ENCODE measurements at places on chromosomes 6 and 20.

DNA sequence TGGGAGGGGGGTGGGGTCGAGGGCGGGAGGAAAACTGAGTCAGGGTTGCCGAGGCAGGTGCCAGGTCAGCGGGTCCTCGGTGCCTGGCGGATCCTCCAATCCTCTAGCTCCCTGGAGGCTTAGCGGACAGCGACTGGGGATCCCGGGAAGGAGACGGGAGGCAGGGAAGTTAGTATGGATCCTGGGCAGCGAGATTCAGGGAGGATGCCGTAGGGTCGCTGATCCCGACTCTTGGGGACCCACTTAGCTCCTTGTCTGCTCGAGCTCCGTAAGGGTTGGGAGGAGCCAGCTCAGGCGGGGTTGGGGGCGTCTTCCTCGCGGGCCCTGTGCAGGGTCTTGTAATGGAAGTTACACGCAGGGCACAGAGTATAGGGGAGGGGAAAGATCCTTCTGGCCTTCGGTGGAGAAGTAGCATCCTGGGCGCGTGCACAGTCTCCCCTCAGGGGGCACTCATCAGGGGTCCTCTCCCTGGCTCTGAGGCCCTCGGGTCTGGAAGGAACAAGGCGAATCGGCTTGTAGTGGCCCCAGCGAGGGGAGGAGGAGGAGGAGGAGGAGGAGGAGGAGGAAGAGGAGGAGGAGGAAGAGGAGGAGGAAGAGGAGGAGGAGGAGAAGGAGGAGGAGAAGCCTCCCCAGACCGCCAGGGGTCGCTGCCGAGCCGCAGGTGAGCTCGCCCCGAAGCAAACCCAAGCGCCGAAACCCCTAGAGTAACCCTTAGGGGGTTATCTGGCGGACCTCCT lies 6.4 kb upstream of the SLC12A5 start:
- DNase-seq = peak; percentile 49

- DNase-seq = no peak
Observed at GRCh38 chr6:150667977-150668716, 68.5 kb downstream of the PLEKHG1 start.

- DNase-seq = no peak
Observed at GRCh38 chr20:42604998-42605956, 584.4 kb downstream of the PTPRT start.

DNA sequence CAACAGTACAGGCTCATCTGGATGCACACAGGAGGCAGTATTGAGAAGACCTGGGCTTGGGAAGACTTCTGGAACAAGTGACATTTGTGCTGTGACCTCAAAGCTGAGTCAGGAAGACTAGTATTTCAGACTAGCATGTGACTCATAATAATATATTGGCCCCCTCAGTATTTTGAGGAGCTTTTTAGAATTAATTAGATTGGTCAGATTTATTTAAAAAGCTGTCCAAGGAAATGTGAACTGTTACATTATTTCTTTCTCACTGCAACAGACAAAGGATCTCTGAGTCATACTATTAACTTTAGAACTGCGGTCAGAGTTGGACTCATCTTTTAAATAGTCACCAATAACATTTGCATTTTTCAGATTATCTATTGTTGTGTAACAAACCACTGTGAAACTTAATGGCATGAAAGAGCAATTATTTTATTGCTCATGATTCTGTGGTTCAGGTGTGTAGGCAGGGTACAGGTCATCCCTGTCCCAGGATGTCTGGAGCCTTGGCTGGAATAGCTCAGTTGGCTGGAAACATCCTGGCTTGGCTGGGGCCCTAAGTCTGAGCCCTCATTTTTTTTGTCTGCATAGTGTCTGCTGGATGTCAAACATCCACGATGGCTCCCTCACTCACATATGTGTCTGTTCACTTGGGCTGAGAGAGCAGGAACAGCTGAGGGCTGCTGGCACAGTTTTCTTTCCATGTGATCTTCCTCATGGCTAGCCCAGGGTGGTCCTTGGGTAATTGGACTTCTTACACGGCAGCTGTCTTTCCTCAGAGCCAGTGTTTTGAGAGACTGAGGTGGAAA lies 46.9 kb downstream of the MAP3K4 start:
- DNase-seq = no peak

DNA sequence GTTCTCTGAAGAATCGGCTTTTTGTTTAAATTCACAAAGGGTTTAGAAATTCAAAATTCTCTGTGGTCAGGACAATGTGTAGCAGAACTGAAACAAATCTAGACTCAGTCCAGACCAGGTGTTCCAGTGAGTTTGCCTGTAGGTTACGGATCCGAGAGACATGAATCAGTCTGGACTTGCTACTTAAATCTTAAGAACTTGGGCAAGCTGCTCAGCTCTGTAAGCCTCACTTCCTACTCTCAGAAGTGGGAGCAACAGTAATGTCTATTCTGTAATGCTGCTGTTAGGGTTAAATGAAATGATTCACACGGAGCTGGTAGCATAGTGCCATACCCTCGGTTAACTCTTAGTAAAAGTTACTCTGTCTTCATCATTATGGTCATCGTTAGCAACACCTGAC lies 37.7 kb downstream of the HECA start:
- DNase-seq = no peak

DNA sequence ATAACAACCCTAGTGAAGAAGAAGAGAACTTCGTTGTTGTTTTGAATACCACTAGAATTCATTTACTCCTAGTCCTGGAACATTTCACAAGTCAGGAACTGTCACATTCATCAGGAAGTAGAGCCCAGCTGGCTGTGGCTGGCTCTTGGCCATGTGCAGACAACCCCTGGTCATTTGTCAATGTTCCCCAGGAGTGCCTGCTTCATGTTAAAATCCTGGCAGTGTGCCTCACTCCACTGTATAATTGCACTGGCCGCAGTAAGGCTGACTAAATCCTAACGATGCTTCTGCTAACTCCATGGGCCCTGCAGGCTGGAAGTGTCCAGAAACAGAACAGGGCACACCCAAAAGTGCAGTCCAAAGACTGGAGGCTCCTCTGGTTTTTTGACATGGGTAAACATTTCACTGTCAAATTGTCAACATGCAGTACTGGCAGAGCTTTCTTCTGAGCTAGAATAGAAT lies 41.5 kb upstream of the ADGRF1 start:
- no peak for DNase-seq

DNA sequence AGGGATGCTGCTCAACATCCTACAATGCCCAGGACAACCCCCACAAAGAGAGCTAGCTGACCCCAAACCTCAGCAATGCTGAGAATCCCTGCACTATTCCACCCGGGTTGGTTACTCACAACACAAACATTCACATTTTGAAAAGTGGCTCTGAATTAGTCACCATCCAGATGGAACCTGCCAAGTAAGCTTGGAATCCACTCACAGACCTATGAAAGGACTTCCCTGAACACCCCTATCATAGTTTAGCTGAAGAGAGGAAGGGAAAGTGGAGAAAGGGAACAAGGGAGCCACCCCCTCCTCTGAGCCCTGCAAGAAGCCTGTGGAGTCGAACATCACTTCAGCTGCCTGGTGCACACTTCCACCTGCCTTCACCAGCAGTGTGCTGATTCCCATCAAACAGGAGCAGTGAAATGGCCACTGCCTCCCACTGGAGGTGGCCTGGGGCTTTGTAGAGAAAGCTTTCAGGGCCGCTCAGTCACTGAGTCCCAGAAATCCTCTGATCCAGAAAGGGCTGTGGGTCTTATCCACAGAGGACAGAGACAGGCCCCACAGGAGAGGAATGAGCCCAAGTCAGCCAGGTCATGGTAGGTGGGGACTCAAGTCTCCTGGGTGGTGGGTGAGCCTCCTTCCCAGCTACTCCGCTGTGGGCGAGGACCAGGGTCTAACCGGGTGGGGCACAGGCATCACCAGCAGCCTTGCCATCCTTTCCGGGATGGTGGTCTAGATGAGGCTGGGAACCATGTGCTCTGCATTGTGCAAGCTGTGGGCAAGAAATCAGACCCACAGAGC lies 203.7 kb downstream of the SYNDIG1 start:
- DNase-seq = no peak

DNA sequence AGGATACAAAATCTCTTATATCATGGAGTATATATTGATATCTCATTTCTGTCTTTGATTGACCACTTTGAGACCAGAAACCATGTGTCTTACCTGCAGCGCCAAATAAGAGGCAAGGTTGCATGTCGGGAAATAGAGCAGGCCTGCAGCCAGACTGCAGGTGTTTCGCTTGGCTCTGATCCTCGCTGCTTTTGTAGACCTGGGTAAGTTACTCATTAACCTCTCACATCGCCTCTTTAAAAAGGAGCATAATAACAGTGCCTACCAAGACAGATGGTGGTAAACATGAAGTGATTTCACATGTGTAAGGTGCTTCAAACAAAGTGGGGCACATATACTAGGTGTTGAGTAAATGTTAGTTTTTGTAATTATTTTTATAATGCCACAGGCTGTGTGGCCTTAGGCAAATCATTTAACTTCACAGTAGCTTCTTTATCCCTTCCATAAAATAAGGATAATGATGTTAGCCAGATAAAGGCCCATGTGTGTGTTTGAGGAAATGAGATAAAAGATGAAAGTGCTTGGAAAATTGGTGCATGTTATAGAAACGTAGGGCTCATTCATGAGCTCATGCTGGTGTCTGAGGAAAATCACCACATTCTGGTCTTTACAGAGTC lies 248.8 kb upstream of the MAP3K7 start:
- DNase-seq = no peak

GRCh38 chr6:39312912-39313525 lies 1.2 kb downstream of the KCNK17 start:
- DNase-seq = no peak

GRCh38 chr6:64012351-64013001 lies 376.9 kb downstream of the PHF3 start:
- DNase-seq = no peak

DNA sequence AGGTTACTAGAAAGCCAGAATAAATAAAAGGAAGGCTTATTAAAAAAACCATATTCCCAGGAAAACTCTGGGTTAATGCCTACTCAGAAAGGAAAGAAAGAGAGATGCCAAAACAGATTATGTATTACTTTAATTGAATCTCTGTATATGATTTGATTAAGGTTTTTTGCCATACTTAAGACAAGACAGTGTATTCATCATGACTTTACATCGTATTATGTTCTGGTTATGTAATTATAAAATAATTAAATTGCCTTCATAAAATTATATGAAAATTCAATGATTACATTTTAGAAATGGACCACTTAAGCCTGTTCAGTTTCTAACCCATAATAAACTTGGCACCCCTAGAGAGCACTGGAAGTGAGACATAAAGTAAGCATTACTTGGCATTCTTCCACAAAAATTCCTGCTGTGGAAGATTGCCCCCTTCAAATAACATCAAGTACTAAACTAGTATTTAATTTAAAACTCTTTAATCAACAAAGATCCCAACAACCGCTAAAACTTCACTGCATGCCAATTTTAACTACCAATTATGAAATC lies 20.8 kb upstream of the IBTK start:
- DNase-seq = no peak

GRCh38 chr6:125639466-125640020 lies 109.9 kb upstream of the HEY2 start:
- DNase-seq = no peak

DNA sequence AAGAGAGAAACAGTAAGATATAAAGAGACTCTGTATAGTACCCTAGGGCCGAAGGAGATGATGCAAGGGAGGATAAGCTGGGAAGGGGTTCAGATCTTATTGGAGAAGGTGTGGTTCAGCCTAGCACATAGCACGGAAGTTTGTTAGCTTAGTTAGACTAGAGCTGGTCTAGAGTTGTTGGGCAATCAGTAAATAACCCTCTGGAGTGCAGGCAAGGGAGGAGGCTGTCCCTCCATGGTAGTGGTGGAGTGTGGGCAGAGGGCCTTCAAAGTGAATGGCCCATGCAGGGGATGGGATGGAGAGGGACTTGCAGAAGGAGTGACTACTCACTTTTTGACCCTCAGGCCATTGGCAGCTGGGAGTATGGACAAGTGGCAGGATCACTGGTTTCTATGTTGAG lies 20.0 kb downstream of the TULP4 start:
- DNase-seq = no peak

GRCh38 chr20:12966468-12967085 lies 42.2 kb upstream of the SPTLC3 start:
- no peak for DNase-seq

GRCh38 chr6:15386756-15387112 lies 140.9 kb downstream of the JARID2 start:
- DNase-seq = no peak

DNA sequence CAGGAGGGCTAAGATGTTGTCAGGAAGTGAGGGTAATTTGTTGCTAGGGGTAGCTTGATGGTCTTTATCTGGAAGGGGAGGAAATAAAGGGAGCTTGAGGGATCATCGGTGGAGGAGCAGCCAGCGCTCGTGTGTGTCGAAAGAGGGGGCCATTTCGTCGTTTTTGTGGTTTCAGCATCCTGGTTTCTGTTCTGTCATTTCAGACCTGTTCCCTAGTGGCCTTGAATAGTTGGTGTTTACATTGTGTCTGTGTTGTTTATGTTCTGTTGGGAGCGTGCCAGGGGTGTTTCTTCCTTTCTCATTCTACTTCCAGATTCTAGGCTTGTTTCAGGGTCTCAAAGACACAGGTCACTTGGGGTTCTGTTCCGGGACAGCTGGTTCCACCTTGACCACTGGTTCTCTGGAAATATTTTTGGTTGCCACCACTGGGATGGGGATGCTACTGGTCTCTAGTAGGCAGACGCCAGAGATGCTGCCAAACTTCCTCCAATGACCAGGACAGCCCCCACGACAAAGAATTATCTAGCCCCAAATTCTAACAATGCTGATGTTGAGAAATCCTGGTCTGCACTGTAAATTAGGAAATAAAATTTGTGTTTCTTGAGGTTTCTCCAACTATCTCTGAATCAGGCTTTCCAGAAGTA lies 113.9 kb upstream of the NAA20 start:
- DNase-seq = no peak

- no peak for DNase-seq
Observed at GRCh38 chr6:21085211-21085610, 508.3 kb upstream of the SOX4 start.

DNA sequence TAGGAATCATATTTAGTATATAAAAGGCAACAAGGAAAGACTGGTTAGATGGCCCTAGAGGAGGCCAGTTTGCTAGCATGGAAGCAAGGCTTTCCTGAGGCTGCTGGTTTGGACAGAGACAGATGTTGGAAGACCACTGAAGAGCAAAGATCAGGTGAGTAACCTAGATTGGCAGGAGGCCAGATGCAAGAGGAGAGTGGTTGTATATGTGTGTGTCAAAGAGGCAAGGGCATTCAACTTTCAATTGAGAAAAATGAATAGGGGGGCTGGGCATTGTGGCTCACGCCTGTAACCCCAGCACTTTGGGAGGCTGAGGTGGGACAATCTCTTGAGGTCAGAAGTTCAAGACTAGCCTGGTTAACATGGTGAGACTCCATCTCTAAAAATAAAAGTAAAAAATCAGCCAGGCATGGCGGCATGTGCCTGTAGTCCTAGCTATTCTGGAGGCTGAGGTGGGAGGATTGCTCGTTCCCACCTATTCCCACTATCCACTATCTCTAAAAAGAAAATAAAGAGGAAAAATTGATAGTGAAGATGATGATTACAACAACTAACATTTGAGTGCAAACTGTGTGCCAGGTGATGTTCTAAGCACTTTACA lies 79.8 kb downstream of the PRDM1 start:
- DNase-seq = no peak

- DNase-seq = no peak
Observed at GRCh38 chr6:143408151-143408786, 42.2 kb downstream of the ADAT2 start.

Measured in stimulated activated CD8-positive, alpha-beta memory T cell treated with anti-CD3 and anti-CD28 coated beads, Interleukin-7, amount 100 ng/mL, for 1 hour (primary cell).